CD4-positive, alpha-beta memory T cell (primary cell): ENCODE measurements at places on chromosomes 5 and 9.

DNA sequence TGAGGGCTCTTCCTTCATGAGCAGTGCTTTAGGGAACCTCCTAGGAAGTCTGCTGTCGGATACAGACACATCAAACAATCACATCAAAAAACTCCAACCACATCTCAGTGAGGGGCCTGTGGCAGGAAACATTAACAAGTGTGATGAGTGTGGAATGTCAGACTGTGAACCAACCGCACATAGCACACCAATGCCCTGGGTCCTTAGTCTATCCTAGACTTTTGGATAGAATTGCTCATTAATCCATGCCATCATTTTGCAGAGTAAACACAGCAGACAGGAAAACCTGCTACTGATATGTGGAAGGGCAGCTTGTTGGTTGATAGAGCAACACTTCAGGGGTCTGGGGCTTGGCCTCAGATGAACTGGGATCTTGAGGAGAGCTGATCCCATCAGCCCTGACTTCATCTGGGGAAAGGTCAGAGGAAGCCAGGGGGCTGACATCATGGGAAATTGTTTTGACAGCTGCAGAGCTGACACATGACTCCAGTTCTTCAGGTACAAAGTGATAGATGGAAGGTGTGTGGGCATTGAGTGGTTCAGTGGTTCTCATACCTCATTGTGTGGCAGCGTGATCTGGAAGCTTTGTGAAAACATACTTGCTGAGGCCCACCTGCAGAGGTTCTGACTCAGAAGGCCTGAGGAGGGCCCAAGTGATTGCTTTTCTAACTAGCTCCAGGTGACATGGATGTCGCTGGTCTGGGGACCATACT is 193.3 kb downstream of the DIRAS2 start:
- no peak for DNase-seq

DNA sequence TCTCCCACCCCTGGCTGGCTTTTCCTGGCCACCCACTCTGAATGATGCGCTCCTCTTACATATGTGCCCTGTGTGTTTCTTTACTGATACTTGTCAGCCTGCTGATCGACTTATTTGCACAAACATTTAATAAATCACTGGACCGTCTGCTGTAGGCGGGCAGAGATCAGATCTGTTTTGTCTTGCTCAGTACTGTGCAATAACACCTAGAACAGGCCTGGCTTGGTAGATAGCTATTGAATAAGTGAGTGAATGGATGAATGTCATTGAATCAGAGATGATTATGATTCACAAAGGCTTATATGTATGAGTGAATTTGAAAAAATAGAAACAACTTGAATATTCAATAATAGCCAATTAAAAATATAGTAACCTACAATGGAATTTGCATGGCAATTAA is 165.1 kb downstream of the RGS3 start:
- no peak for DNase-seq

- DNase-seq = no peak
Observed at GRCh38 chr5:10320793-10321192, 13.1 kb upstream of the CMBL start.

DNA sequence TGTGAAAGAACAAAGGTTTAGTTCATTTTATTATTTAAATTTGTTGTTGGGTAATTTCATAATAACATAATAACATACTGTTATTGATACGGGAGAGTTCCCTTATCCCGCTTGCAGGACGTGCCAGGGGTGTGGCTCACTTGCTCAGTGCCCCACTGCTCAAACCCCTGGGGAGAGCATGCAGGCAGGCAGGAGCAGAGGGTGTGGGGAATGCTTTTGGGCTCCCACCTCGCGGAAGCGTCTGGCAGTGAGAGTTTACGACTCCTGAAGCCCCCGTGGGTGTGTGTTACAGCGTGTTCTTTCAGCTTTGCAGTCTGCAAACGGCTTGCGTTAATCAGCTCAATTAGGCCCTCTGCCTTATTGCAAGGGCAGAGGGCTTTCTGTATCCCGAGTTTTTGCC is 675.9 kb downstream of the SEMA5A start:
- DNase-seq = no peak

- peak; percentile 1 for DNase-seq
Observed at GRCh38 chr9:22052376-22052945, 43.4 kb upstream of the CDKN2B start.

GRCh38 chr5:175354964-175355363 is 89.0 kb downstream of the DRD1 start:
- no peak for DNase-seq

DNA sequence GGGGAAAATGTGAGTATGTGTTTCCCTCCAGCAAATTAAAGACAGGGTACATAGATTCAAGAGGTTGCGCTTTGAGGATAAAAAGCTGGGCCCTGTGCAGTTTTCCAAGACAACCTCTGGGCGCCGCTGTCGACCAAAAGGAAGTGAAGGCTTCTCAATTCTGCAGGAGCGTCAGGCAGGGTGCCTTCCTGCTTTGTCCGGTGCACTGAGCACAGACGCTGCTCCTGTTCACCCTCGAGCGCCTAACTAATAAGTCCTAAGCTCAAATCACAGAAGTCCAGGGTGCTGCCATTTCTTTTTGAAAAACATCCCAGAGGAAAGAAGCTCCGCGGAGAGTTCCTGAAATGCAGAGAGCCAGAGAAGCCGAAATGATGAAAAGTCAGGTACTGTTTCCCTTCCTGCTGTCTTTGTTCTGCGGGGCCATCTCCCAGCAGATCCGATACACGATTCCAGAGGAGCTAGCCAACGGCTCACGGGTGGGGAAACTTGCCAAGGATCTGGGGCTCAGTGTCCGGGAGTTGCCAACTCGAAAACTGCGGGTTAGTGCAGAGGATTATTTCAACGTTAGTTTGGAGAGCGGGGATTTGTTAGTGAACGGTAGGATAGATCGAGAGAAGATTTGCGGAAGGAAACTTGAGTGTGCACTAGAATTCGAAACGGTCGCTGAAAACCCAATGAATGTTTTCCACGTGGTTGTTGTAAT is at the start of gene PCDHGB1:
TSS of gene PCDHGB1 (plus strand) at position 183 of the 703 bp plus-strand sequence. CDS start at position 345, 162 bp downstream.
- DNase-seq = peak; percentile 15

DNA sequence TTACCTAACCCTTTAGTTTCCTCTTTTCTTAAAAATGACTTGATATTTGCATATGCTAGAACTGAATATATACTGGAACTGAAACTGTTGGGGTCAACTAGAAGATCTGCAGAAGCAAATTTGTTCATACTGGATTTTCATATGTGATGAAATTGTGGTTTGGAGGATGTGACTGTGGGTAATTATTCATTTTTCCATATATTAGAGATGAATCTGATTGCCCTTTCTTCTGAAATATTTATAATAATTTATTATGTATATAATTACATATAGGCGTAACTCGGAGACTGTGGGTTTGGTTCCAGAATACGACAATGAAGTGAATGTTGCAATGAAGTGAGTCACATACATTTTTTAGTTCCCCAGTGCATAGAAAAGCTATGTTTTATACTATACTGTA is 149.1 kb downstream of the ATP10B start:
- DNase-seq = no peak

- DNase-seq = no peak
Observed at GRCh38 chr9:86073839-86074238, 25.5 kb downstream of the GOLM1 start.

- DNase-seq = no peak
Observed at GRCh38 chr5:34562791-34563190, 93.3 kb upstream of the RAI14 start.

DNA sequence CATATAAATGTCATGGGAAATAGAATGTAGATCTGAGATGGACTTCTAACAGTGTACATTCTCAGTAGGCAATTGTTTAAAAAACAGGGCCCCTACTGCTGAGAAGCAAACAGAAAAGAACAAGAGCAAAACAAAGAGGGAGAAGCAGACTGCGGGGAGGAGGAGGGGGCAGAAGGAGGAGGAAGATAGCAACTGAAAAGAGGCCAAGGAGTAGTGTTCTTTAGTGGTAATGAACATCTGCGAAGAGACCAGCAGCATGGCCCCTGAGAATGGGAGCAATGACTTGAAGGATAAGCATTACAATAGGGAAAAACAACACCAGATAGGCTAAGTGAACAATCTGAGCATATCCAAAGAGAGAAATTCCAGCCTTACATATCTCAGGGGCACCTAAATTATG is 36.8 kb downstream of the HAPLN1 start:
- no peak for DNase-seq

GRCh38 chr5:169024421-169024820 is 276.5 kb downstream of the SLIT3 start:
- no peak for DNase-seq

DNA sequence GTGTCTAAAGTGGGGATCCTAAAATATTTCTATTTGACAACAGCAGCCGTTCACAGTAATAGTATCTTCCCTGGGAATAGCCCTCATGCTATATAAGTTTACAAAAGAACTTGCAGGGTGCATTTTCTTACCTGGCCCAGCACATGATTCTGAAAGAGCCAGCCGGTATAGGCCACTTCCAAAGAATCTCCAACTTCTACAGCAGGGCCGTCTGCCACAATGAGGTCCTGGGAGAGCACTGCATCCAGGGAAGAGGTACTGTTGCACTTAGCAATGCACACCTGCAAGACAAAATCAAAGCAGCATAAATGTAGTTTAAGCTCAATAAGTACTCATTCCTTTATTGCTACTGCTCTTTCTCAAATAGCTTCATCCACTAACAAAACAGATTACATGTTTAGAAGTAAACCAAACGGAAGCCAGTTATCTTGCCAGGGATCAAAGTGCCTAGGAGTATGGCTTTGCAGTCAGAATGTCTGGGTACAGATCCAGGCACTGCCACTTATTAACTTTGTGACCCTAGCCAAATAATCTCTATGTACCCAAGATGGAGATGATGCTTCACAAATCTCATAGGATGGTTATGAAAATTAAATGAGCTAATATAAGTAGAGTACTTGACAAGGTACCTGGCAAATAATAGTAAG is 21.3 kb downstream of the FKBP15 start:
- no peak for DNase-seq

DNA sequence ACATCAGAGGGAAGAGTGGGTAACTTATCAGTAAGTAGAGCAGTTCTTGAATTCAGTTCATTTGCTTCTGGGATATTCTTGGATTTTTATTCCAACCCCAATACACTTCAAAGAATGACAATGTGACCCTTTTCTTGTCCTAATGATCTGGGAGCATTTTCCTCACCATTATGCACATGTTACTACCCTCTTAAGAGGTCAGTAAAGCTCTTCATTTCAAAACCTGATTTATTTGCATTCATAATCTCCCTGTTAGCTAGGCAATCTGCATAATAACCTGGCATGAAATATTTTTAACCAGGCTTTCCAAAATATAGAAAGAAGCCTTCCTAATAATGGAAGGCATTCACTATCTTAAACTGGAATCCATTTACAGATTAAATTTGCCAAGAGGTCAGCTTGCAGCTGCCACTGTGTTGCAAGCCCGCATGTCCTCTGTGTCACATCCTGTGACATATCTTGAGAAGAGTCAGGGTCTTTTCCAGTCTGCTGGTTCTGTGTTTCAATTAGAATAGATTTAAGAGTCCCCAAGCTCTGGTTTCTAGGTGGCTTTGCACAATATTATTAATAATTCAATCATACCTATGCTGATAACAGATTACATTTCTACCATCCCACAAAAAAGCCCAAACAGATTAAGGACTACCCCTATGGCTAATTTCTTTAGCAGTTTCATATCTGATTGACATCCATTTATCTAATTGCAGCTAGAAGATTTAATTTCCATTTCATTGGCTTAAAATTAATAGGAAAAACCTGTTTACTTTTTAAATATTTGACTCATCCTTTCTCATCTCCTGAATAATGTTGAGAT is 30.9 kb upstream of the PPP2R2B start:
- no peak for DNase-seq

DNA sequence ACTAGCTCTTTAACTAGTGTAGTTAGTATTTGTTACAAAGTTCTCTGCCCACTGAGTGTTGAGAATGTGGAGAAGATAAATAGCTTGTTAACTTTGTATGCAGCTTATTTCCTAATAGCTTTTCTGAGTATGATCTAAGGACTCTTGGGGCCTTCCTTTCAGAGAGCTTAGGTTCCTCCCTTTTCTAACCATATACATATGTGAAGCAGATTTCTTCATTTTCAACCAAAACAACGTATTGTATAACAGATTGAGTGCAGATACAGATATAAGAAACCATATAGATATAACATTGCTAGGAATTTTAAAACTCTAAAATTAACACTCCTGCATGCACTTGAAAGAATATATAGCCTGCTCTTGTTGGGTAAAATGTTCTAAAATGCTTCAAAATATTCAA is 70.4 kb downstream of the SCAMP1 start:
- no peak for DNase-seq

DNA sequence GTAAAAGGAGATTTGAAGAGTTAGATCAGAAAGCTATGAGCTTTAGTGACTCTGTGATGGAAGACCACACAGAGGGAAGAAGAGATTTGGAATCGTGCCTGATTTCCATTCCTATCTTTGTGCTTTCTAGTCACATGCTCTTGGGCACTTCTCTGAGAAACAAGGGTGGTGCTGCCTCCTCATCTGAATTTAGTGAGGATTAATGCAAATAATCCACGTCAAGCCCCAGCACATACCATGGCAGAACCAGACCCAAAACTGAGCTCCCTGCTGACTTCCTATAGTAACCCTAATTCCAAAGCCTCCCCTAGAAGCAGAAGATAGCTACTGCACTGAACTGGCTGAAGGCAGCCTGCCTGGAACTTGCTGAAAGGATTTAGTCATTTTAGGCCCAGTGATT is 17.7 kb downstream of the SLC45A2 start:
- DNase-seq = no peak

DNA sequence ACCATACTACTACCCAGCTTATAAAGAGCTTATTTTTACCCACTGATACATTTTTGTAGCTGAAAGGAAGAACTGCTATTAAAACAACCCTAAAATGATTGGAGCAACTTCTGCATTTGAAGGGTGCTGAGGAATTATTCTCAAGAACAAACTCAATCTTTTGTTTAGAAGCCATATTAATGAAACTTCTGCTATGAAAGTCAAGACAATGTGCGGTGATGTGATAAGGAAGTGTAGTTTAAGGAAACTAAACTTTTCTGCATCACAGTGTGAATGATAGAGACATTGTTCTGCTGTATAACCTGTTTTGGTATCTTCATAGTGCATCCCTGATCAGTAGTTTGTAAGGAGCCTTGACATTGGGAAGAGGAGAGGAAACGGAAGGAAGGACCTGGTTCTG is 408.5 kb downstream of the TMEM38B start:
- DNase-seq = no peak

DNA sequence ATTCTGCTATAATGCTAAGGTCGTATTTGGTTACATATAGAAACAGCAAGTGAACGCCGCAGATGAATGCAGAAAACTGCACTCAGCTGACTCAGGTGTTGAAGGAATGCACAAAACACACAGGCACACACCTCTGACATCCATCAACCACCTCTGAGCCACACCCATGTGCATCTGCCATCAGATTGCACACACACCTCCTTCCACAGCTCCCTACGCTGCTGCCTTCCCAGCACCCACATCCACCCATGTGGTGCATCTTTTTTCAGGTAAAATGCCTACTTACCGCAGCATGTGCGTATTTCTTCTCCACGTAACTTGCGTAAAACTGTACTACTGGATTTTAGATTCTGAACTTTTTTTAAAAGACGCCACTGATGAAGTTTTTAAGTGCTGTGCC is 7.1 kb downstream of the STK10 start:
- DNase-seq = peak; percentile 72
